SIG-M5 (cell line): ENCODE measurements at places on chromosomes 6 and 20.

GRCh38 chr6:69289689-69290495 lies 506.9 kb downstream of the LMBRD1 start:
- no peak for DNase-seq

- DNase-seq, result no peak
These were observed 26.8 kb upstream of the EDN1 start for GRCh38 chr6:12263403-12263802.

DNA sequence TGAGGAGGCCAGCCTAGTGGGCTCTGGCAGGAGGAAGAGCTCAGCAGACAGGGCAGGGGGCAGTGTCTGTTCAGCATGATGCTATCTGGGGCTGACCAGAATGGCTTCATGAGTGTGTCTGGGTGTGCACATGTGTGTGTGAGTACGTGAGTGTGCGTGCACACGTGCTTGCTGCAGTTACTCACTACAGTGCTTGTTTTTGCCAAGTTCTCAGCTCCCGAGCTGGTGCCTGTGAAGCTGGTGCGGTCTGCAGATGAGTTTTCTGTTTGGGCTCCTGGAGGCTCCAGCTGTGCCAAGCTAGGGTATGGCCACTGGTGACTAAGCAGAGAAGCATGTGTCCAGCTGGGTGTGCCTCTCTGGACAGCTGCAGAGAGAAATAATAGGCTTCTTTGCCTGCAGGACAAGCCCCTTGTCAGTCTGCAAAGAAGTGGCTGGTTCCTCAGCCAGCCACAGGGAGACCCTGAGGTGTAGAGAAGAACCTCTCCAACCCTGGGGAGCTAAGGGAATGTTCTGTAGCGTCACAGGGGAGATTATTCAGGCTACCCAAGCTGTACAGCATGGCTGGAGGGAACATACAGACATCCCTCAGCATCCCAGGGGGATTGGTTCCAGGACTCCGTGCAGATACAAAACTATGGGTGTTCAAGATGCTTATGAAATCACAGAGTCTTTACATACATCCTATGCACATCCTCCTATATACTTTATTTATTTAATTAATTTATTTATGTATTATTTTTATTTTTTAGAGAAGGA lies 40.2 kb upstream of the FAM50B start:
- no peak for DNase-seq

GRCh38 chr6:42689371-42689770 lies 33.0 kb downstream of the PRPH2 start:
- no peak for DNase-seq

DNA sequence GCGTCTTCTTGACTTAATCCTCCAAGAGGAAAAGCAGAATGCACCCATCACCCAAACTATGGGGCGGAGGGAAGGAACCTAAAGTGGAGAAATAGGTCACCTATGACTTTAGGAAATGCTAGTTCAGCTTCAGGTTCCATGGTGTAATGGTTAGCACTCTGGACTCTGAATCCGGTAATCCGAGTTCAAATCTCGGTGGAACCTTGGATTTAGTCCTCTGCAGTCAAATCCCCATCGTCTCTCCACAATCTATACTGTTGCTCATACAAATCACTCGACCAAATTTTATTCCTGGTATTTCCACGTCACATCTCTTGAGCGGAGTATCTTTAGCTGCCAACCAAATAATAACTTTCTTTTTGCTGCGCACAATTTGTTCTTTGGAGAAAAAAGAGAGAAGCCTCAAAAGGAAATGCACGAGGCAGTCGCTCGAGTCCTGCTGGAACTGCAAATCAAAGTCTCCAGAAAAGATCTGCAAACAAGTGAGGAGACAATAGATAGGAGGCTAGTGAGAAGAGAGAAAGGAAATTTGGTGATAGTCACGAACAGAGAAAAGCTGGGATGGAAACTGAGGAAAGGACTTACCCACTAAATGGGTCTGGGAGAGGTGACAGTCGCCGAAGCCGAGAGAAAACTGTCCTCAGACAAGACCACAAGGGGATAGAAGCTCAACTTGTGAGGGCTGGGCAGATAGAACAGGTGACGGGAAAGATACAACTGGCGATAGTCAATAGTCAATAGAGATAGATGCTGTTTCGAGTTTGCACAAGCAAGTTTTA lies 16.6 kb downstream of the POM121L2 start:
- no peak for DNase-seq

DNA sequence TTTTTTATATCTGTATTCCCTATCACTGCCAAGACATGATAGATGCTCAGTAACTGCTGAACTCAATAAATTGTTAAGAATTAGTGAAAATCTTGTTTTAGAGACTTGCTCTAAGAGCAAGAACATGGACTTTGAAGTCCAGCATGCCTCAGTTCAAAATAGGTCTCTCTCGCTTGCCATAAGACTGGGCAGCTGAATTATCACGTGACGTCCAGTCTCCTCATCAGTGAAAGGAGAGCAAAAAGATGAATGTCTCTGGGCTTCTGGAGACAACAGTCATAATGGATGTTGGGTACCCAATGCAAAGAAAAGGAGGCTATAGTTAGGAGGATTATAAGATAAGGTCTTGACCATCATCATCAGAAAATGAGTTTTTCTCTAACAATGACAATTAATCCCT lies 82.1 kb downstream of the IYD start:
- DNase-seq, result no peak

- DNase-seq, result no peak
These were observed 34.9 kb downstream of the GSTA2 start for GRCh38 chr6:52728394-52728793.

DNA sequence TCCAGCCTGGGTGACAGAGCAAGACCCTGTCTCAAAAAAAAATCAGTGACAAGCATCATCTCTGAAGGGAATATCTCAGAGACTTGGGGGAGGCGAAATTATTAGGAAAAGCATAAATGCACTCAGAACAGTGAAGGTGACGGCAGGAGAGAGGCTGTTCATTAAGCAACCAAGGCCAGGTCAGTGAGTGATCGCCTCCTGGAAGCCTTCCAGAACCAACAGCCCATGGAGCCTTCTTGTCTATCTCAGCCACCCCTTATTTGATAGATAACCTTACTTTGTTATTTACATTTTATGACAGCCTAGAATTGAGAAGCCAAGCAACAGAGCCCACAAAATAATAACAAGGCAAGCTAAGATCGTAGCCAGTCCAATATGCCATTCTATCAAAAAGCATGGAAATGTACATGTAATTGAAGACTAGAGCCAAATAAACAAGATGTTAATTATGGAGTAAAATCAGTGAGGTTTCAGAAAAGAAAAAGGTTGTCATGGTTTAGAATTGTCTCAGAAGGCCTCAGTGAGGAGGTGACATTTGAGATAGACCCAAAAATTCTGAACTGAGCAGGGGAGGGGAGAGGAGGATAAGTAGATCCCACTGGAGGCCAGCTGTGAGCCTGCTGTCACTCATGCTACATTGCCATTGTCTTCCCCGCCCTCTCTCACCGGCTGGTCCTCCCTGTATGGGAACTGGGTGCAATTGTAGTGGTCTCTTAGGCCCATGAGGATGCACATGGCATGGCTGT lies 17.8 kb downstream of the BNIP5 start:
- DNase-seq, result no peak

- no peak for DNase-seq
These were observed 6.9 kb upstream of the POM121L2 start for GRCh38 chr6:27318973-27319372.

GRCh38 chr6:47780510-47781356 lies 1.1 kb upstream of the OPN5 start:
- no peak for DNase-seq

GRCh38 chr6:167285077-167285770 lies 5.9 kb upstream of the UNC93A start:
- DNase-seq, result no peak

- DNase-seq, result no peak
These were observed 3.7 kb upstream of the SIRPA start for GRCh38 chr20:1891263-1892118.

- no peak for DNase-seq
These were observed 59.8 kb downstream of the NEDD9 start for GRCh38 chr6:11172501-11173327.

DNA sequence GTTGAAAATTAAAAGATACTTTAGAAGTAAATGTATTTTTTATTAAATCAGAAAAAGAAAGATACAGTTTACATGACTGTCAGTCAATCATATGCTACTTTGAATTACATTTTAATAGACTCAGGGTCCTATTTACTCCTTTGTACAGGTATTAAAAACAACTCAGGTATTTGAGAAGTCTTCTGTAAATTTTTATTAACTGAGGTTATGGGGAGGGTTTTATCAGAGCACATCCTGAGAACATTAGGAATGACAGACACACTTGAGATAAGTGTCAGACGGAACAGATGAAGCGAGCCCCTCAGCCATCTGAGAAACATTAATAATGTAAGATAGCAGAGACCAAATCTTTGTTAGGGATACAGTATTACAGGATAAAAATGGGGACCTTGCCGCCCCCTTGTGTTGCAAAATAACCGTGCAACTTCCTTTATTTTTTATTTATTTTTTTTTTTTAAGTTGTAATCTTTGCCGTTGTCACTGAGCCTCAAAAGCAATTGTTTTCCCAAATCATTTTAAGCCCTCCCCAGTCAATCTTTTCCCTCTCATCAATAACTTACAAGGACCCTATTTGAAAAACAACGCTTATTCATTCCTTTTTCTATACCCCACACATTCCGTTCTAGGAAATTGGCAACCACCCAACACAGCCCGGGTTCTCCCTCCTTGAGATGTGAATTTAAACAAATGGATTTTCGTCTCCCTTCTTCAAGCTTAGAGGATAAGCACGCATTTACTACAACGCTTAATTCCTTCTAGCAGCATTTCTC lies 126.7 kb downstream of the BCAS1 start:
- no peak for DNase-seq

DNA sequence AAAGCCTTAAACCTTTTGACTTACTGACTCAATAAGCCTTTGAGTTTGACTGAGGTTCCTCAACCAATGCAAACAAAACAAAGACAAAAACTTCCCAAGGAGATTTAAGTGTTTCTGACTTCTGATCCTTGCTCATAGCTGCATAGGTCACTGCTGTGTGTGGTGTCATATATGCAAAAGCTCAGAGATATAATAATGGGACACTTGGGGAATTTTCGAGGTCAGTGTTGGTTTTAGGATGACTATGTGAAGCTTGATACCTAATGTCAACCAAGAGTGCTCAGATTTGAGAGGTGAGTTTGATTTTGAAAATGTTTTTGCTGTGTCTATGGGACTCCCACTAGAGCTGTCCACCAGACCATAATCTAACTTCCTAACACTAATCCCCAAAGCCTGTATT lies 26.2 kb downstream of the ZKSCAN8 start:
- DNase-seq, result no peak

GRCh38 chr6:156650896-156651390 lies 126.2 kb upstream of the ARID1B start:
- DNase-seq, result no peak

- DNase-seq, result no peak
These were observed 3.6 kb upstream of the HSP90AB1 start for GRCh38 chr6:44243345-44243744.

- no peak for DNase-seq
These were observed 18.4 kb upstream of the AKAP7 start for GRCh38 chr6:131116755-131117360.

DNA sequence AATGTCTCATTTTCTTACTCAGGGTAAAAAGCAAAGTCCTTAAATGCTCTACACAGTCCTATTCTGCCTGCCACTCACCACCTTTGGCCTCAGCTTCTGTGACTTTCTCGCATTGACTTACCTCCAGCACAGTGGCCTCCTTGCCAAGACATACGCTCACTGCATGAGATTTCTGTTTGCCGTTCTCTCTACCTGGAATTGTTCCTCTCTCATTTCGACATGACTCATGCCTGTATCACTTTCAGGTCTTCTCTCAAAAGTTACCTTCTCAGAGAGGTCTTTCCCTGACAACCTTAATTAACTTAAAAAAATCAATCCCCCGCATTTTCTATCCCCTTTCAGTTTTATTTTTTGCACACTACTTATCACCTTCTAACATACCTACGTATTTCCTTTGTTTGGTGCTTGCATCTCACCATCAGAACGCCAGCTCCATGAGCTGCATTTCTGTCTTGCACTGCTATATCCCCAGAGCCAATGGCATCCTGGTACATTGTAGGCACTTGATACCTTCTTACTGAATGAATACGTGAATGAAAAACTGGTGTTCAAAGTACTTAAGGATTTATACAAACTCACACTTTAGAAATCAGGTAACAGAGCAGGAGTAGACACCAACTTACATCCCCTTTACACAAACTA lies 24.5 kb downstream of the TENT5A start:
- no peak for DNase-seq

DNA sequence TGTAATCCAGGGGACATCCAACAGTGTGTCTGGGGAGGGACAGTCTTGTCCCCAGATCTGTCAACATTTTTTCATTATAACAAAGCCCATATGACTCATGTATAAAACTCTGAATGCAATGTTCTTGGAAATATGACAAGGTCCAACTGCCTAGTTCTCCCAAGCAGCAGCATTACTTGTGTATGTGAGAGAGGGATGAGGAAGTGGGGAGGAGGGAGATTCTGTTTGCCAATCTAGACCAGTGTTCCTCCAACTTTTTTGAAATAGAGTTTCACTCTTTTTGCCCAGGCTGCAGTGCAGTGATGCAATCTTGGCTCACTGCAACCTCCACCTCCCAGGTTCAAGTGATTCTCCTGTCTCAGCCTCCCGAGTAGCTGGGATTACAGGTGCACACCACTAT lies 394.8 kb downstream of the DHX35 start:
- no peak for DNase-seq

DNA sequence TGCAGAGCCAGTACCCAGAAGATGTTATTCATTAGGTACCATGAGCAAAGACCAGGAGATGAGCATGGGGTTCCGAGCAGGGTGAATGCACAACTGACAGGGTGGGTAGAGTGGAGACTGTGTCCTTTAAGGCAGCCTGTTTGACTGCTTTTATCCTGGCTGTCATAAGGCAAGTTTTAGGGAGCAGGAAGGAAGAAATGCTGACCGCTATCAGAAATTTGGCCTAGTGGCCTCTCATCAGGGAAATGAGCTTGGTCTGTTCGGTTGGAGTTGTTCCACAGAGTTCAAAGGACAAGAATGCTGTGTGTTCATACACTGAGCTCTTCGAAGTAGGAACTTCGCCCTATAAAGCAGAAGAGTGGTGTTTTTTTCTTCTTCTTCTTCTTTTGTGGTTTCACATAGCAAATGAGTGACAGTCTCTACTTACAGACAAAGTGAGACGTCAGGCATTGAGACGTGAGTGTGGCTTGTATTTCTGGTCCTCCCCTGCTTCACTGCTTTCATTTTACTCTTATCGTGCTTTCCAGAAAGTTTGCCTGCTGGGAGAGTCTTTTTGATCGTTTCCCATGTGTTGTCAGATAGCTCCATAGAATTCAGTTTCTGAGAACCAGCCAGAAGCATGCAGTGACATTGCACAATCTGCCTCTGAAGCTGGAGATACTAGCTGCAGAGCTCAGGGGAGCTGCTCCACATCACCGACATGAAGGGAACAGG lies at the start of gene CASS4:
Gene CASS4, plus strand, starts transcription at position 502 of the 714 bp plus-strand sequence. Its CDS starts 199 bp downstream, at position 701.
- DNase-seq, result peak; percentile 59

GRCh38 chr6:148700047-148700715 lies 46.6 kb upstream of the UST start:
- DNase-seq, result no peak

DNA sequence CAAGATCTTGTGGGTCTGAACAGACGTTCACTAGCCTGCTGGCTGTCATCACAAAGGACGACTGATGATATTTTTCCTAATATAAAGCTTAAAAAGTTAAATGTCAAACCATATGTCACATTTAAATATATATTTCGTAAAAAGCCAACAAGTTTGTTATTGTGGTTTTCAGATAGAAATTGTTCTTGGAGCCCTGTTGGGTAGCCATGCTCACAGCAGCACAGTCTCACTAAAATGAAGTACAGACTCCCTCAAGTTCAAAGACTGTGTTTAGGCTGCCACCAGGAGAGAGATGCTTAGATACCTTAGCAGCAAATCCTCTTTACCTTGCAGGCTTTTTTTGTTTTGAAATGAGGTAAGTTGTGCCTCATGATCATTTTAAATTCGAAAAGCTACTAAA lies 17.8 kb downstream of the EEF1E1 start:
- no peak for DNase-seq
